ENCODE measurements at places on chromosomes 5 and 9.

- DNase-seq: no peak
Measured at GRCh38 chr9:133528876-133529241, 4.1 kb upstream of the MYMK start.

- no peak for DNase-seq
Measured at GRCh38 chr5:150789450-150789849, 10.9 kb downstream of the SMIM3 start.

- no peak for DNase-seq
Measured at GRCh38 chr5:72722792-72723452, 93.5 kb upstream of the TNPO1 start.

- no peak for DNase-seq
Measured at GRCh38 chr9:69900406-69900805, 79.8 kb downstream of the CFAP95 start.

All from AG04449 (cell line).